Right lobe of liver (tissue), 6 donors: ENCODE measurements at places on chromosomes 1 and 21.
A peak's percentile ranks its signal among the peaks of the same experiment; 100 is the strongest.

DNA sequence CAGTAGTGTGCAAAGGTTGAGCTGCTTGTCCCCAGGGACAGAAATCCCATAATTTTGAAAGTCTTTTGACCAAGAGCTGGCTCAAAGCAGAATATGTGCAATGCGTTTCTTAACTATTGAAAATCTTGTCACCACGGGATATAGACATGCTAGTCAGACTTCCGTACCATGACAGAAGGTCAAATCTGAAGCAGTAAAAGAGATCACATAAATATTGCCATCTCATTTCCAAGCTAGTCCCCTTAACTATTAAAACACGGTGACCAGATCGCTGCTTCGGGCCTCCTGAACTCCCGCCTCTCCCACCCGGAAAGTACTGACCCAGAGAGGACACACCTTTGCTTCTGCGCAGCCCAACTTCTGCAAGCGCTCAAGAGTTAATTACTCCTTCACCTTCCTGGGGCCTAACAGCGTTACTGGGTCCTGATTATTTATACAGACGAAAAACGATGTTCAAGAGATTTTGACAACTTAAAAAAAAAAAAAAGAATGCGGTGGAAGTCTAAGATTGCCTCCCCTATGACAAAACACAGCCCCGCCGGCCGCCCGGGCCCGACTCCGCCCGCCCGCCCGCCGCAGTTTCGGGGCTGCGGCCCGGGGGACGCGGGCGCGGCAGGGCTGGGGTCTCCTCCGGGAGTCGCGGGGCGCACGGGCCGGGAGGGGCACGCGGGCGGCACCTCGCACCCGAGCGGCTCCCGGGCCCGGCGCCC is 692 bp downstream of the SORT1 start:
- H3K27me3 ChIP-seq: no peaks in the 10 kb centered on the region
- no peak for DNase-seq
- peak overlapping the region; percentile 59 for H3K27ac ChIP-seq

- H3K36me3 ChIP-seq: no peaks in the 10 kb centered on the region
- no peak overlapping the region for H3K27ac ChIP-seq
- H3K4me1 ChIP-seq: no peaks in the 10 kb centered on the region
- H3K4me3 ChIP-seq: no peak overlapping the region
- DNase-seq: no peak
These were observed 152.7 kb upstream of the CHRM3 start for GRCh38 chr1:239233626-239234025.

DNA sequence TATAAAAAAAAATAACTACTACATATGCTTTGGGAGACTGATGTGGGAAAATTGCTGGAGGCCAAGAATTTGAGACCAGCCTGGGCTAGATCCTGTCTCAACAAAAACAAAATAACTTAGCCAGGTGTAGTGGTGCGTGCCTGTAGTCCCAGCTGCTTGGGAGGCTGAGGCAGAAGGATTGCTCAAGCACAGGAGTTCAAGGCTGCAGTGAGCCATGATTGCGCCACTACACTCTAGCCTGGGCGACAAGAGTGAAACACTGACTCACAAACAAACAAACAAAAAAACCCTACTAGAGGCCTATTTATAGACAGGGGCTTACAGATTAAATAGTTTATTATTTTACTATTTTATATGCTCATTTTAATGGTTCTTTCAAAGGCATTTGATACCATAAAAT is 80.0 kb downstream of the LHX4 start:
- peak; percentile 27 for DNase-seq
- no peaks in the 10 kb centered on the region for H3K36me3 ChIP-seq
- H3K27me3 ChIP-seq: no peaks in the 10 kb centered on the region
- no peak overlapping the region for H3K4me3 ChIP-seq

DNA sequence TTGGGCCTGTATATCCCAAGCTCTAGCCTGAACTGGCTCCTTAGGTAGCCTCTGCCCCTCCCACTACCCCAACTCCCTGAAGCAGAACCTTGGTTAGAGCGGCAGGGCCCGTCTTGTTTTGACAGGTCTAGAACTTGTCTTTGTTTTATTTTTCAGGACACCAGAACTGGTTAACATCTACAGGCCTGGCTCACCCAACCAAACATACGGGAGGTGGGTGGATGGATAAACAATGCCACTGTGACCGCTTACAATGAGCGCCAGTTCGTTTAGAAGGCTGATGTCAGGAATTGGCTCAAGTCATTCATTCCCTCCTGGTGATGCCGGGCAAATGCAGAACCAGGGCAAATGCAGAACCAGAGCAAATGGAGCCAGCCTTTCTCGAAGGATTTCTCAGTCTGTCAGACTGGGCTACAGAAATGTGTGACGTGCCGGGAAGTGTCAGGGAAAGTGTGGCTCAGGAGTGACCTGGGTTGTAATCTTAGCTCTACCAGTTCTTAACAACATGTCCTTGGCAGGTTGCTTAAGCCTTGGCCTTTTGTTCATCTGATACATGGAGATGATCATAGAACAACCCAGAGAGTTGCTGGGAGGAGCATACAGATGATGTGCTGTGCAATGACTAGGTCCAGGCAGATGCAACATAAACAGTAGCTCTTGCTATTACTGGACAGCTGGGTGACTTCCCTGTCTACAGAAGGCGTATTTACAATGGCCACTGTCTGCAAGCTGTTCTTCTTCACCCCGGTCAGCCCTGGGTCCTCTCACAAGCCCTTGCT is 30.5 kb upstream of the BTG2 start:
- no peaks in the 10 kb centered on the region for H3K4me1 ChIP-seq
- H3K4me3 ChIP-seq: no peak overlapping the region
- peak overlapping the region; percentile 43 for H3K27ac ChIP-seq
- DNase-seq: no peak
- no peaks in the 10 kb centered on the region for H3K27me3 ChIP-seq
